ENCODE measurements at places on chromosomes 1 and 21. TPM values are rescaled to one million over a fixed set of nuclear protein-coding genes. Genes with fewer than 3 reads are reported as not detected.

- DNase-seq: peak; percentile 71
Measured at GRCh38 chr1:41726899-41727748, 191.6 kb downstream of the HIVEP3 start.

The DHRS3 gene
- 29.0 TPM for total RNA-seq

GRCh38 chr1:246428542-246429308 lies 78.4 kb downstream of the SMYD3 start:
- no peak for DNase-seq

The TIE1 gene
- total RNA-seq: 32.7 TPM

GRCh38 chr1:43520100-43520778 lies 10.4 kb upstream of the PTPRF start:
- DNase-seq: peak; percentile 19

DNA sequence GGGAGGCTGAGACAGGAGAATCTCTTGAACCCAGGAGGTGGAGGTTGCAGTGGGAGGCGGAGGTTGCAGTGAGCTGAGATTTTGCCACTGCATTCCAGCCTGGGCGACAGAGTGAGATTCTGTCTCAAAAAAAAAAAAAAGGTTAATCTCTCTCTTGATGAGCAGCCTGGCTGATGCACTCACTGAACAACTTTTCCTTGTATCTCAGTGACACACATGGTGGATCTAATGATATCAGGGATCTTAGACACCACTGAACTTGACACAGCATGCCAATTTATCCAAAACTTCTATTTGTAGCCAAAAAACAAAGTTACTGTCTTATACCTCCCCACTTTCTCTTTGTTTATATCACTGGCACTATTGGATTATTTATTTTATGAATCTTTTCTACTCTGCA lies 16.2 kb downstream of the RHBDL2 start:
- no peak for DNase-seq

Data from muscle of leg (tissue), 16 donors.